ENCODE measurements at places on chromosomes 16 and 17.

DNA sequence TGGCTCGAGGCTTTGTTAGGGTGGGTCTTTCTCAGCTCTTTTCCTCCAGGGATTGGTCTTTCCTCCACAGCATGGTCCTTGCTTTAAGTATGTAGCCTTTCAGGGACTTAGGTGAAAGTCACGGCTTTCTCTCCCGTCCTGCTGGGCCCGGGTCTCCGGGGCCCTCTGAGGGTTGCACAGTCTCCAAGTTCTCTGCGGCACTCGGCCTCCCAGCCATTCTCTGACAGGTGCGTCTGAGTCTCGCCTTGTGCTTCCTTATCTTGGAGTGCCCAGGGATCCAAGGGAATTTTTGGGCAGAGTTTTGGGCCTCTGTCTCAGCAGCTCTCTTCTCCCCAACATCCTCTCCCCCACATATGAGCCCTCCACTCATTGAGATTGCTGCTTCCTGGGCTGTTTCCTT is 36.6 kb downstream of the ZNF750 start:
- DNase-seq, result no peak

DNA sequence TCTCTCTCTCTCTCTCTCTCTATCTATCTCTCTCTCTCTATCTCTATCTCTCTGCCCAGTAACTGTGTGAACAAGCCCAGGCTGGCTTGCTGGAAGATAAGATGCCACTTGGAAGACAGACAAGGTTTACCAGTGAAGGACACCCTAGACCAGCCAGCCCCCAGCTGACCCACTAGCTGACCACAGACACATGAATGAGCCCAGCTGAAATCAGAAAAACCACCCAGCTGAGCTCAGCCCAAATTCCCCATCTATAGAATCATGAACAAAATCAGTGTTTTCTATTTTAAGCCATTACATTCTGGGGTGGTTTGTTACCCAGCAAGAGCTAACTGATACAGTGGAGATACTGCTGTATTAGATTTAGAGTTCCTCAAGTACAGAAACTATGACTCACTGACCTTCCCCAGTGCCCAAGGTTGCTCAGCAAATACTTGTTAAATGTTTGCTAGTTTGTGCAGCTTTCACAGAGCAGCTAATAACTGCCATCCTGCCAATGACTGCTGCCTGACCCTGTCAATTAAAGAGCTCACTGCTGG is 18.0 kb downstream of the EMP2 start:
- no peak for DNase-seq

DNA sequence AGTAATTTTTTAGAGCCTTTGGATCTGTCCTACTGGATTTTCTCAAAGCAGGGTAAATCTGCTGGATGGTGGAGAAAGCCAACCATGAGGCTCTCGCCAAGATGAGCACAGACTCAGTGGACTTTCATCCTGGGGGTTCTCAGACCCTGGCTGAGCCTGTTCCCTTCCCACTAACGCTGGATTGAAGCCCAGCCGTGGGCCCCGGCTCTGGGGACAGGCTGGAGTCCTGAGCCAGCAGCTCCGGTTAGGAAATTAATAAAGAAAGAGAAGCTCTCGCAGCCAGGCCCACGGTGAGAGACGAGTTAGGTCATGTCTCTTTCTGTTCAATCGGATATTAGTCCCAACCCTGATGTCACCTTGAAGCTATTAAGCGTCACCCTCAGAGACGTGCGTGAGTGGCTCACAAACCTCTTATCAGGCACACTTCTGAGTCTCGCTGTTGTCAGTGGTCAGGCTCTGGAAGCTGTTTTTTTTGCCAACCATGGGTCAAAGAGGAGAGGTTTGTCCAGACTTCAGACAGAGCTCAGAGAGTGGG is 27.1 kb downstream of the MEOX1 start:
- DNase-seq, result no peak

- no peak for DNase-seq
Observed at GRCh38 chr16:27108051-27108770, 41.5 kb downstream of the C16orf82 start.

DNA sequence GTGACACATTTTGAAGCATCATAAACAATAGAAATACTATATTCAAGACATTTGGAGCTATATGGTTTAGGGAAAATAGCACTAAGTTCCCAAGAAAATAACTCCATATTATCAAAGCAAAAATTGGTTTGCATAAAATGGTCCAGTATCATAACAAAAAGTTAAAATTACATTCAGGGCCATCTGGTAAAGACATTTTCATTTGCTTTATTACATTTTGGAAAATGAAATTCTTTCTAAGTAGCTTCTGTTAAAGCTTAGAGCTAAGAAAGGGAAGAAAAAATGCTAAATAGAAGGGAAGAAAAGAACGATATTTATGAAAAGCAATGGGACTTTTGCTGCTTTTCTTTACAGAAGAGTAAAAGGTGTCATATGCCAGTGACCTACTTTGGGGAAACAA is 155.4 kb upstream of the GOT2 start:
- DNase-seq, result no peak
